Pons (tissue), 1 donor: ENCODE measurements at places on chromosomes 5 and 9.

- DNase-seq, result no peak
Measured at GRCh38 chr9:7988644-7989280, 189.2 kb upstream of the DMAC1 start.

DNA sequence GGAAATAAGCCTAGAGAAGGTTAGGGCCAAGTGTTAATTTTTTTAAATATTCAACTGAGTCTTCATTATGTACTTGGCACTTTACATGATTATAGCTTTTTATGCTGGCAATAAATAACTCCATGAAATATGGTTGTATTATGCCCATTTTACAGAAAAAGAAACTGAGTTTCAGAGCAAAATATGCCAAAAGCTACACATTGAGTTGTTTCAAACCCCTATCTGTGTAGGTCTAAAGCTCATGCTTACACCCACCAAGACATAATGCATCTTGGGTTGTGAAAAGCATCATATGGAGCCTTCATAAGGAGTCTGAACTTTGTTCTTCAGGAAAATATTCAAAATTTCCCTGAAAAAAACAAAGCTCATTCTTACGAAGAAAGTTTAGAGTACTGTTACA is 14.6 kb downstream of the TTLL11 start:
- no peak for DNase-seq

DNA sequence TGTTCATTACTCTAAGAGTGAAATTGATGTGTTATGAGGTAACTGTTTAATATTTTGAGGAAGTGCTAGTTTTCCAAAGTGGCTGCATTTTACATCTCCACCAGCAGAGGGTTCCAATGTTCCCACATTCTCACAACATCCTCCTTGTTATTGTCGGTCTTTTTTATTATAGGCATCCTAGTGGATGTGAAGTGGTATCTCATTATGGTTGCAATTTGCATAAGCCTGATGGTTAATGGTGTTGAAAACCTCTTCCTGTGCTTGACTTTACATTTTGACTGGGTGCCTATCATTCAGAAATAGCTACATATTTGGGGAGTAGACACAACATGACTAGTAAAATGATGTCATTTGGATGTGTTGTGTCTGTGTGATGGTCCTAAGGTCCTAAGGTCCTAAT is 143.6 kb downstream of the MRPS30 start:
- DNase-seq, result peak; percentile 25

DNA sequence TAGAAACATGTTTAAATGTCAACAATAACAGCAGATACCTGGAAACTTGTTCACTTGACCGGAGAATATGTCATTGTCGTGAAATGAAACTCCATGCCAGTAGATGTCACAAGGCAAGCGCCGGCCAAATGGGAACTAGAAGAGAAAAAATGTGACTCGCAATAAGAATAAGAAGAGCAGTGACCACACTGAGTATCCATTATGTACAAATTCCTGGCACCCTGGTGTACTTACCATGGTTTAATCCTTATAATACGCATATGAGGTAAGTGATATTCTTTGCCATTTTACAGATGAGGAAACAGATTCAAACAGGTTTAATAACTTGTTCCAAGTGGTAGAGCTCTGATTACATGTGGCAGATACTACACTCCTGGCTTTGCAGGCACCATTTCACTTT is 53.9 kb downstream of the TTLL11 start:
- DNase-seq, result peak; percentile 89

GRCh38 chr5:5025774-5026408 is 114.2 kb upstream of the ADAMTS16 start:
- no peak for DNase-seq

GRCh38 chr9:136348691-136349090 is 14.9 kb downstream of the DNLZ start:
- no peak for DNase-seq

DNA sequence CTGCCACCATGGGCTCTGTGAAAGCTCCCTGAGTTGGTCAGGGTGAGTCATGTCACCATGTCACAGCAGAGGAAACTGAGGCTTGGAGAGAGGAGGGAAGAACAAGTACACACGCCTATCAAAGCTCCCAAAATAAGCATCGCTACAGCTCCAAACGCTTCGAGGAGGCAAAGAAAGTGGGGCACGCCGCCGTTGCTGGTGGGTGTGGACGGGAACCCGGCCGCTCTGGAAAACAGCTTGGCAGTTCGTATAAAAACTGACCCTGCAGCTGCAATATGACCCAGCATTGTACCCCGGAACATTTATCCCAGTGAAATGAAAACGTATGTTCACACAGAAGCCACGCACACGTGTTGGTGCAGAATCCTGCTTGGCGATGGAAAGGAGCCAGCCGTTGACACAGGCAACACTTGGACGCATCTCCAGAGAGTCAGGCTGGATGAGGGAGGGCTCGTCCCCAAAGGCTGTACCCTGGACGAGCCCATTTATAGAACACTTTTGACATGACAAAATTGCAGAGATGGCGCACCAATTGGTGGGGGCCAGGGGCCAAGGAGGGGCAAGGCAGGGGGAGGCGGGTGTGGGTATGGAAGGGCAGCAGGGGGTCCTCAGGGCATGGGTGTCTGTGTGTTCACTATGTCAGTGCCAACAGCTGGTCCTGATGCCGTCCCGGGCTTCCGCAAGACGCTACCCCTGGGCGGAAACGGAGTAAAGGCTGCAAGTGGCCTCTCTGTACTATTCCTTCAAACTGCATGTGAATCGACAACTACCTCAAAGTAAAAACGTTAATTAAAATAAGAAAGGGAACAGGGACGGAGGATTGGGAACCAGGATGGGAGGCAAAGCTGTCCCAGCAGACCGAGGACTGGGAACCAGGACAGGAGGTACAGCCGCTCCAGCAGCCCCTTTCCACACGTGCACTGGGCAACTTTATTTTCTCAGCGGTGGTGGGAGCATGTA is 173.0 kb downstream of the OLFM1 start:
- no peak for DNase-seq

GRCh38 chr5:122421374-122422079 is 109.5 kb downstream of the SNCAIP start:
- DNase-seq, result no peak

GRCh38 chr9:84978661-84979060 is 309.1 kb downstream of the NTRK2 start:
- DNase-seq, result no peak

DNA sequence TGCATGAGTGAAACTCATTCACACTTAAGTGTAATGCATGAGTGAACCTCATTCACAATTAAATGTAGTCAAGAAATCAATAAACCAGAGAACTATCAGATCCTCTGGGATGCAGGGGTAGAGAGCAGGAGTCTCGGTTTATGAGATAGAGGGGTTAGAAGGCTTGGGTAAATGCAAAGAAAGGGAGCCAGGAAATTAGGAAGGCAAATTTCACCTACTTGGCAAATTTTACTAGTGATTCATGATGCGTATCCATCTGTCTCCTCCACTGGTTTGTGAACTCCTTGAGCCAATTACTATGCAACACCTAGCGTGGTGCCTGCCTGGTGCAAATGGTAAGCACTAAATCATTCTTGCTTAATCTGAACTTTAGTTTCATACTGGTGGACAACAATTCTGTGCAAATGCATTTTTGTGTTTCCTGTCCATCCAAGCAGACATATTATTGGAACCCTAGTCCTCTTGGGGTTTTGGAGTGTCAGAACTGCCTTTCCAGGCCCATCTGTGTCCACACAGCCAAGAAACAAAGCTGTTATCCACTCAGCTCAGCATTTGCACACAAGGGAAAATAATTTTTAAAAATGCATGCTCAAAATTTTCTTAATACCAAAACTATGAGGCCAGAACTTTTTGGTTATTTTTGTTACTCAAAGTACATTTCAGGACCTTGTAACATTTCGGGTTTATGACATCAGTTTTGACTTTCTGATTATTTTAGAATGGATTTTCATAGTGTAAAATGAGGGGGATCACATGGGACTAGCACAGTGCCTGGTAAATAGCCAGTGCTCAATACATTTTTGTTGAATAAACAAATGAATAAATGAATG is 5.2 kb downstream of the HAPLN1 start:
- DNase-seq, result no peak

DNA sequence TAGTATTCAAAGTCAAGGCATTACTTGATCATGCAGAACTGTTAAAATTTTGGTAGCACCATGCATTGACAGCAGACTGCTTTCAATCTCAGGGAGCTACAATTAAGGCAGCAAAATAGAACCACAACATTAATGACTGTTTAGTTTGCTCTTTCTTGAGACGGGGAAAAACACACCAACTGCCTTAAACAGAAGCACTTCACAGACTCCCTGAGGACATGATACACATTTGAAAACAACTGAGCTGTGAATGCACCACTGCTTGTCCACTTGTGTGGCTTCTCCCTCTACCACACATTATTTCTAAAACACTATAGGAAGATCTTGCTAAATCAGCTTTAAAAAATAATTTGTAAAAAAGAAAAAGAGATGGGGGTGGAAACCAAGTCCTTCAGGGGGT is 79.6 kb upstream of the MAST4 start:
- DNase-seq, result no peak

GRCh38 chr5:73351593-73351992 is 97.0 kb downstream of the FOXD1 start:
- DNase-seq, result no peak

DNA sequence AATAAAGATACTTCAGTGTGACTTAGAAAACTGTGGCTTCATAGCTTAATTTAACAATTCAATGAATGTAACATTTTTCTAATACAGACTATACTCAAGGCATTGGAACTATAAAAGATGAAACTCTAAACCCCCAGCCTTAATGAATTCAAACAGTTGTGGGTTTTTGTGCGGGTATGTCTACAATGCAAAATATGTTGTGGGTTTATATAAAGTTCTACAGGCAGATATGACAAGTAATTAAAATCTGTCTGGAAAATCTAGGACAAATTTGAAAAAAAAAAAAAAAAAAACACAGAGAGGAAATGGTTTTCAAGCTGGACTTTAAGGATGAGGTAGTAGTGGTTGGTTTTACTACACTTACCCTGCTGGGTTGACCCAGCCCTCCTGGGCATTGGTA is 467.5 kb upstream of the TLE4 start:
- DNase-seq, result no peak

GRCh38 chr9:87422999-87423398 is 74.7 kb upstream of the DAPK1 start:
- no peak for DNase-seq

GRCh38 chr9:131889437-131890251 is 149.8 kb upstream of the RAPGEF1 start:
- DNase-seq, result no peak

DNA sequence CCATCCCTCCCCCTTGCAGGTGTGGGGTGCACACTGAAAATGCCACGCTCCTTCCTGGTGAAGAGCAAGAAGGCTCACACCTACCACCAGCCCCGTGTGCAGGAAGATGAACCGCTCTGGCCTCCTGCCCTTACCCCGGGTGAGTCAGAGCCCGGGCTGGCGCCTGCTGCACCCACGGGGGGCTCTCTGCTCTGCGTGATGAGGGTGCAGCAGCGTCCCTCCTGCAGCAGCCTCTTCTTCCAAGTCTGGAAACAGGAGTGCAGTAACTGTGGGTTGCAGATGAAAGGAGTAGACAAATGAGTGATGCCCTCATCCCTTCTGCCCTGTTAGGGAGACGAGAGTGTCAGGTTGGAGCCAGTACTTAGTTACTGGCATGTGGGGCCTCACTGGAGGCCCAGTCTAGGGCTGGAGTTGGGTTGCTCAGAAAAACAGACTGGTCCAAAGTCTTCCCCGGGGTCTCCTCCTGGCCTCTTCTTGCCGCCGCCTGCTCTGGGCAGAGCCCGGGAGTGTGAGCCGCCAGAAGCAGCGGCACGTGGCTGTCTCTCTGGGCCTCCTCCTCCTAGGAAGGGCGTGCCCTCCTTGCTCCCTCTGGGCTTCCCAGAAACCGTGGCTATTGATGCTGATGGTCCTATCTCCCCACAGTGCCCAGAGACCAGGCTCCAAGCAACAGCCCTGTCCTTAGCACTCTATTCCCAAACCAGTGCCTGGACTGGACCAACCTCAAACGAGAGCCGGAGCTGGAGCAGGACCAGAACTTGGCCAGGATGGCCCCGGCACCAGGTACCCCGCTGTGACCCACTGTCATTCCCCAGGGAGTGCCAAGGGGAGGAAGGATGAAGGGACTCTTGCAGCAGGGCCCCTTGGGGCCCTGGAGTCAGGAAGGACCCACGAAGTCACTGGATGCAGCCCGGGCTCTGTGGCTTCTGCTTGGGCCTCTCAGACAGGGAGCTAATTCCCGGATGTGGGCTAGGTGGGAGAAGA is 8.4 kb downstream of the GFI1B start:
- no peak for DNase-seq

DNA sequence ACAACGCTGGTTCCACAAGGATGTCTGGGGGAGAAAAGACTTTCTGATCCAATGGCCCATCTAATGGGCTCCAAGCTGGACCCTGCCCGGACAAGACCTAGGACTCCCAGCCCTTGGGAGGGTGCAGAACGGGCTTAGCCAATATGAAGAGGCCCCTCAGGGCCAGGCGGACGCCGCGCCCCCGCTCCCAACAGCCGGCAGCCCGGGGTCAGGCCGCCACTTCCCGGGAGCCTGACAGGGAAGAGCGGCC is 493 bp downstream of the P4HA2 start:
- no peak for DNase-seq

GRCh38 chr9:109781086-109781485 is 1.1 kb downstream of the PALM2AKAP2 start:
- DNase-seq, result no peak

DNA sequence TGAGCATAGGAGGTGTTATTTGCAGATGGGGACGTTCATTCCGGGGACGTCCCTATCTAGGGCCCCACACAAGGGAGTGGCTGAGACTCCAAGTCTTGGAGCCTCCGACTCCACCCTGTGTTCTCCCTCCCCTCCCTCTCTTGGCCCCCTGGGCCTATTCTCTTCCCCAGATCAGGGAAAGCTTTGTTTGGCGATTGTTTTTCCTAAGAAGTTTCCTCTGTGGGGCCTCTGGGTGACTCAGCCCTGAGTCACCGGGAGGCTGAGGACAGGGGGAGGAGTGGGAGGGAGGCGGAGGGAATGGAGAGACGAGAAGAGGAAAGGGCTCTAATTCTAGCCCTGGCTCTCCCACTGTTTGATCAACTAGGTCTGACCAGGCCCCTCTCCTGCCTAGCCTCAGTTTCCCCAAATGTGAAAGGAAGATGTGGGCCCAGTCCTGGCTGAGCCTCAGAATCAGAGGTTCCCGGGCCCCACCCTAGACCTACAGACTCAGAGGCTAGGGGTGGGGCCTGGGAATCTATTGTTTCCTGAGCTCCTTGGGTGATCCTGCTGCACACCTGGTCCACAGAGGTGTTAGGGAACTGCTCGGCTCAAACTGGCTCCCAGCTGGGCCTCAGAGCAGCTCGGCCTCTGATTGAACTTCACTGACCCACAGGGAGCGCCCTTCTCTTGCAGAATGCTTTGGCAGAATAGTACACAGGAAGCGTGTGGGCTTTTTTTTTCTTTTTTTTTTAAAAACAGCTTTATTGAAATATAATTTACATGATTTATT is 19.2 kb downstream of the GSN start:
- DNase-seq, result peak; percentile 97
